ENCODE measurements at places on chromosomes 3 and 15.

GRCh38 chr15:44160796-44161195, 34.3 kb downstream of the FRMD5 start:
- DNase-seq, result no peak

GRCh38 chr3:47565734-47566550, 12.7 kb downstream of the CSPG5 start:
- no peak for DNase-seq

GRCh38 chr3:190577225-190577624, 63.3 kb downstream of the IL1RAP start:
- DNase-seq, result no peak

DNA sequence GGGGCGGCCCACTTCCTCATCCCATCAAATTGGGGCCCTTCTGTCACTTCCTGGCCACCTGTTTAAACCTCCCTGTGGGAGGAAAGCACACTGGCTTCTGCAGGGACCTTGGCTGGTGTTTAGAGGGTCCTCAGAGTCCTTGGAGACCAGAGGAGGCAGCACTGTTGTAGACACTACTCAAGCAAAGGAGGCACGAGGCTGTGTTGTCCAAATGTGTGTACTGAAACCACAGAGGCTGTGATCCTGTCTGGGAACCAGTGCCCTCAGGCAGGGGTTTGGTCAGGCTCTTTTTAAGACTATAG, 12.4 kb upstream of the SEC13 start:
- no peak for DNase-seq

- no peak for DNase-seq
These were observed 150.2 kb downstream of the CHSY1 start for GRCh38 chr15:101101676-101102075.

DNA sequence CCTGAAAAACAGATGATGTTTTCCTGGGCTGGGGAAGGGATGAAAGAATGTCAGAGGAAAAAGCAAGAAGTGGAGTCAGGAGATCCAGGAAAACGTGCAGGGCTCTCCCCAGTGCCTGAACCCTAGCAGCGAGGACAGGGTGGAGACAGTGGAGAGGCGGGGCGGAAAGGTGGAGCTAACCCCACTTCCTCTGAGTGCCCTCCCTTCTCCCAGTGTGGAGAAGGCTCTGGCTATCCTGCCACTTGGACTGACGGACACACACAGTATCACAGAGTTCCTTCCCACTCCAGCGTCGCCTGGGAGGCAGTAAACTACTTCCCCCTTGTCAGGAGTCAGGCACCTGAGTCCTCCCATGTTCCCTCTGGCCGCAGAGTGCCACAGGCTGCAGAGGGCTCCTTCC, 125.3 kb upstream of the CHRNA7 start:
- no peak for DNase-seq

DNA sequence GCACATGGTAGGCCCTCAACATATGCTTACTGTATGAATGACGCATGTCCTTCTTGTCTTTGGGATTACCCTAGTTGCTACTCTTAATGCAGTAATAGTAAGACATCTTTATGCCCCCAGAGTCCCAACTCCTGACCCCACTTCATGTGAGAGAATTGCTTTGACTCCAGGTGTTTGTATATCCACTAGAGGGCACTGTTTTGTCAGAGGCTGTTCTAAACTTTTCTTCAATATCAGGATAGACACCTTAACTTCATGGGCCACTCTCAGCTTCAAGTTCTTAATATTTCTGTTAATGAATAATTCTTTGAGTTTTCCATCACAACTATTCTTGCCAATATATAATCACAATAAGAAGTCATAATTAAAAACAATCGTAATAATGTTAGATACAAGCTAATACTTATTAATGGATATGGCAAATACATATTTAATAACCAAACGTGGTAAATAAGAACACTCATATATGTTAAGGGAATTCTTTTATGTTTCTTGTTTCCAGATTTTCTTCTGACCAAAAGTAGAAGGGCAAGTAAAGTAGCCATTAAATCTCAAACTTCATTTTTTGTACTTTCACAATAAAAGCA, 337.2 kb upstream of the DNAJC19 start:
- DNase-seq, result peak; percentile 74
